ENCODE measurements at places on chromosomes 4 and X.

- no peak for DNase-seq
Measured at GRCh38 chr4:14769993-14770392, 232.3 kb upstream of the CPEB2 start.

DNA sequence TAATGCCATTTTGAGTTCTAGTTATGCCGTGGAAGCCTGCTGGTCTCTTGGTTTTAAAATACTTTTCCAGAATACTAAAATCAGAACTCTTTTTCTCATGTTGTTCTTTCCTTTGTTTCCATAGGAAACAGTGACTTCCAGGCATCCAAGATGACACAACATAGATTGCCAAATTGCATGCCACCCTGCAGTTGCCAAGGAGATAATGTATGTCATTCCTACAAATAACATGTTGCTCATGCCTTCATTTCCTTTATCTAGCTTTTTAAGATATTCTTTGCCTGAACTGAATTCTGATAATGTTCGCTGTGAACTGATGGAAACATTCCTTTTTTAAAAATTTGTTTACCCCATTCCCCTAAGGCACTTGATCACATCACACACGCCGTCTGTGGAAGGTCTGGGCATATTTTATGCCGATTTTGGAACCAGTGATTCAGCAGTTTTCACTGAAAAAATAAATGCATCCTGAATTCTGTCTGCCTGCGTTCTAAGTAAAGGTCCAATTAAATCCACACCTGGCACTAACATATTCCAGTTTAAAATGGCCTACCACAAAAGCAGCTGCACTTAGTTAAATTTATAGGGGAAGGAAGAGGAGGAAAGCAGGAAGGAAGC, 38.0 kb upstream of the COX7B2 start:
- DNase-seq = no peak

GRCh38 chr4:102675141-102675540, 85.6 kb downstream of the MANBA start:
- no peak for DNase-seq

DNA sequence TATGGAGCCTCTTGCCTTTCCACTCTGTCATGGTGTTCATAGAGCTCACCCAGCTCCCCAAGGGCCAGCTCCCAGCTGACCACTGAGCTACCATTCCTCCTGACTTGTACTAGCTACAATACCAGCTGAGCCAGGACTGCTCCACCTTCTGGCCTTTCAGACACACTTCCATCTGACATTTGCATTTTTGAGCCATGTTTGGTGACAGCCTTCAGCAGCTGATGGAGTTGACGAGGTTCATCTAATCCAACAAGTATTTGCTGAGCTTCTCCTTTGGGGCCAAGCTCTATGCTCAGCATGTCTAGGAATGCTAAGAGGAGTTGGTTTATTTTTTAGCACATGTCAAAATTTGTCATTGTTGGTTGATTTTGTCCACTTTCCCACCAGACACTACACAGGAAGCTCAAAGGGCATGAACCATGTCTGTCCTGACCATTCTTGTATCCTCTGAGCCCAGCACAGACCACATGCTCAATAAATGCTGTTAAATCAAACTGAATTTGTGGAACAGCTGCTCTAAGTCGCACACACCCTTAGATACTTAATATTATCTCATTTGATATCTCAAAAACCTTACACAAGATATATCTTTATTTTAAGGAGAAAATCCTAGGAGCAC, 142.6 kb upstream of the PPARGC1A start:
- DNase-seq = no peak

GRCh38 chr4:2047031-2047660, 12.0 kb upstream of the NAT8L start:
- no peak for DNase-seq
